ENCODE measurements at places on chromosomes 1 and 21. TPM values are rescaled to one million over a fixed set of nuclear protein-coding genes. Genes with fewer than 3 reads are reported as not detected.

DNA sequence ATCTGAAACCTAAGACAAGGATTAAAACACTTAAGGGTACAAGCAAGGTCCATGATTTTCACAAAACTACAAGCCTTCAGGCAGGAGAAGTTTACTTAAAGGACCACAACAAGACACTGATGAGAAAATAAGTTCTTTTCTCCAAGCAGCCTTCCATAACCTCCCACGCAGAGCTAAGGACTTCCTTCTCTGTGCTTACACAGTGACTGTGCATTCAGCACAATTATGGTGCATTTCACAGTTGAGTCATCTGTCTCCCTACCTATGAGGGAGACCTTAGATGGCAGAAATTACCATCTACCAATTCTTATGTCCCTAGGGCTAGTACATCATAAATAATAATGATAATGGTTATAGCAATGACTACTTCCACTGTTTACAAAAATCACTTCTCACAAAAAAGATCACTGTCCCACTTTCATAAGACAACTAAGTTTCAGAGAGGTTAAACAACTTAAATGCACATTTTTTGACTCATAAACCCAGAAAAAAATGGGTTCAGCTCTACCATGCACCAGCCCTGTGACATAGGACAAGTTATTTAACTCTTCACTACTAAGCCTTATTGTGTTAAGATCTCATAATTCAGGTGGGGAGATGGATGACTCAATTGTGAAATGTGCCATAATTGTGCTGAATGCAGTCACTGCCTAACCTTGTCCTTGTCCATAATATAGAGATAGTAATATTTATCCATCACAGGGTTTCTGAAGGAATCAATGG, 45.3 kb downstream of the TARBP1 start:
- H3K4me1 ChIP-seq: no peaks in the 10 kb centered on the region
- peaks cover 56% of the 10 kb centered on the region for H3K36me3 ChIP-seq
- H3K27me3 ChIP-seq: no peaks in the 10 kb centered on the region
- no peak overlapping the region for H3K4me3 ChIP-seq
- H3K27ac ChIP-seq: no peak overlapping the region
- DNase-seq: no peak

DNA sequence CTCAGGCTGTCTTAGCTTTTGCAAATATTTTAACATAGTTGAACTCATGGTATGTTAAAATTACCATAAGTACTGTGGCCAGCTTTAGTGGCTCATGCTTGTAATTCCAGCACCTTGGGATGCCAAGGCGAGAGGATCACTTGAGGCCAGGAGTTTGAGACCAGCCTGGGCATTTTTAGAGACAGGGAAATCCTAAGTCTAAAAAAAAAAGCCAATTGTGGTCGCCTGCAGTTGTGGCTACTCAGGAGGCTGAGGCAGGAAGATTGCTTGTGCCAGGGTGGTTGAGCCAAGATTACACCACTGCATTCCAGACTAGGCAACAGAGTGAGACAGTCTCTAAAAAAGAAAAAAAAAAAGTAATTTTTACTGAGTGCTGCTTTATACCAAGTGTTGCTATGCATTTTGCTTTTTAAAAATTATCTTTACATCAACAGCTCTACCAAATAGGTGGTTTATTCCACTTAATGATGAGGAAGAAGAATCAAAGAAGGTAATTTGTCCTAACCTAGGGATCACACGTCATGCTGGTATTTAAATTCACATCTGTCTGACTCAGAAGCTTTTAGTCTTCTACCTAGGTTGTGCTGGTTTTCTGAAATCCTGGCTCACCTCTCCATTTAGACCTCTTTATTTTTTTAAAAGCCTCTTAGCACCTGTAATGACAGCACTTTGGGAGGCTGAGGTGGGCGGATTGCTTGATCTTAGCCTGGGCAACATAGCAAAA, 16.8 kb downstream of the PPP1R12B start:
- H3K27ac ChIP-seq: no peak overlapping the region
- H3K36me3 ChIP-seq: no peaks in the 10 kb centered on the region
- no peaks in the 10 kb centered on the region for H3K27me3 ChIP-seq
- no peak for DNase-seq
- H3K4me3 ChIP-seq: no peak overlapping the region

LCE2A gene
- total RNA-seq: not detected

- H3K36me3 ChIP-seq: no peaks in the 10 kb centered on the region
- no peak overlapping the region for H3K27ac ChIP-seq
- H3K27me3 ChIP-seq: peaks cover 29% of the 10 kb centered on the region
- no peaks in the 10 kb centered on the region for H3K4me1 ChIP-seq
- no peak for DNase-seq
Measured at GRCh38 chr1:219927298-219927955, 930 bp downstream of the SLC30A10 start.

GRCh38 chr1:246733704-246734103, 9.5 kb downstream of the SCCPDH start:
- no peak overlapping the region for H3K4me3 ChIP-seq
- H3K36me3 ChIP-seq: peaks cover 8% of the 10 kb centered on the region
- no peak overlapping the region for H3K27ac ChIP-seq
- H3K27me3 ChIP-seq: no peaks in the 10 kb centered on the region
- DNase-seq: no peak
- peaks cover 4% of the 10 kb centered on the region for H3K4me1 ChIP-seq

DNA sequence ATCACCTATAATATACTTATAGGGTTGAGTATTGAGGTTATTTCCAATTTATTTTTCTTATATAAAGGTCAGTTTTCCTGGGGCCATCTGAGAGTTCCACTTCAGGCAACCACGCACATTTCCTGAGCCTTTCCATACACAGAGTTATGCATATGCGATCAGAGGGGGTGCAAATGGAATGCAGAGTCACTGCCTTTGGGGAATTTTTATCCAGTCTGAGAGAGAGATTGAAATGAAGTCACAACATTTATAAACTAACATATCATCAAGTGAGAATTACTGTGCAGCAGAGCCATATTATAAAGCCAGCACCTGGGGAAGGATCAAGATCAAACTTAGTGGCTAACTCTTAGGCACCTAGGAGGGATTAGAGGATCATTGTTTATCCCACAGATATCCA, 299.9 kb upstream of the PLXNA2 start:
- no peak overlapping the region for H3K4me3 ChIP-seq
- no peaks in the 10 kb centered on the region for H3K4me1 ChIP-seq
- H3K36me3 ChIP-seq: no peaks in the 10 kb centered on the region
- no peaks in the 10 kb centered on the region for H3K27me3 ChIP-seq
- no peak for DNase-seq

- no peak overlapping the region for H3K27ac ChIP-seq
- H3K36me3 ChIP-seq: no peaks in the 10 kb centered on the region
- H3K27me3 ChIP-seq: no peaks in the 10 kb centered on the region
- DNase-seq: no peak
- no peak overlapping the region for H3K4me3 ChIP-seq
- no peaks in the 10 kb centered on the region for H3K4me1 ChIP-seq
Measured at GRCh38 chr21:36526104-36526503, 46.2 kb upstream of the CLDN14 start.

- H3K4me3 ChIP-seq: no peak overlapping the region
- H3K4me1 ChIP-seq: no peaks in the 10 kb centered on the region
- H3K27ac ChIP-seq: no peak overlapping the region
- H3K27me3 ChIP-seq: no peaks in the 10 kb centered on the region
Measured at GRCh38 chr1:198493329-198493728, 47.2 kb downstream of the ATP6V1G3 start.

CDCP2 gene
- total RNA-seq: 0.44 TPM

CD52 gene
- not detected for total RNA-seq

DNA sequence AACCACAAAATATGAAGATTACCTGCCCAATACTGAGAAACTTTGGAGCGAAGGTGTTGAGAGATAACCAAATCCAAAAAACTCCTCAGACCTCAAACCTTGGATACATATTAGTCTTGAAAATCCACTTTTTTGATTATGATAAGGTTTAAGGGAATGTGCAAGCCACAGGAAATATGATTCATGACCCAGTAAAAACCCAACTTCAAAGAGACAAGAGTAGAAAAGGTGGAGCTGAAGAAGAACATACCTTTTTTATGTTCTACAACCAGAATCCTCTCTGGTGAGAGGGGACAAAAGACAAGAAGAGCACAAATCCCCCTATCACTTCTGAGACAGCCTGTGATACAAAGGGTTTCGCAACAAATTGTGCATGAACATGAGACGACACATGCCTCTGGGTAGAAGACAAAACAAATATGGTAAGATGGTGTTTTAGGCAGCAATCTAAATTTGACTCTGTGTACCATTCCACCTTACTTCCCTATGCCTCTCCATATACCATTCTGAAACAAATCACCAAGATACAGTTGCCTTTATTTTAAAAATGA, 37.3 kb downstream of the COL24A1 start:
- no peak overlapping the region for H3K4me3 ChIP-seq
- H3K27me3 ChIP-seq: no peaks in the 10 kb centered on the region
- no peaks in the 10 kb centered on the region for H3K4me1 ChIP-seq
- no peaks in the 10 kb centered on the region for H3K36me3 ChIP-seq
- DNase-seq: no peak

DNA sequence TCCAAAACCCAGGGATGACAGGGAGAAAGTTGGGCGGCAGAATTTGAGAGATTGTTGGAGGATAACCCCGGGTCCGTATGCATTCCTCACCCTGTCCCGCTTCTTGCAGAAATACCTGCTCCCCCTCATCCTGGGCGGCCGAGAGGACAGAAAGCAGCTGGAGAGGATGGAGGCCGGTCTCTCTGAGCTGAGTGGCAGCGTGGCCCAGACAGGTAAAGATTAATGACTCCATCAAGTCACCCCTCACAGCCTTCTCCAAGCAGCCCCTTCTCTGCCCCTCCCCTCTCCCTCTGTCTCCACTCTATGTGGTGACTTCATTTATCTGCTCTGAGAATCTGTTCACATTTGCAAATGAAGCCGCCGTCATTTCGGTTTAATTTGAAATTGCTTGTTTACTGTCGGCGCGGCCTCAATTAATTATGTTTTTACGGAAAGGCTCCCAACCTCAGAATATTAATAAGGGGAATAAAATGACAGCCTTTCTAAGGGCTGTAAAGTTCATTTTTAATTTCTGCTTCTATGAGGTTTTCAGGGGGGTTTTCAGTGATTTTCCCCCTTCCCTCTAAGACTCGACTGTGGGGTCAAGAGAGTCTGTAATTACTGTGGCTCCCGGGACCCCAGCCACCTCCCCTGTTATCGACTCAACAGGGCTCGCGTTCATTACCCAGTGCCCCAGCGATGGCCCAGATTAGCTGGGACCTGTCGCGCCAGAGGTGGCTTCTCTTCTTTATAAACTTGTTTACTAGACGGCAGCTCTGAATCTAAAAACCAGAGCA, 148.3 kb downstream of the PEX14 start:
- H3K4me3 ChIP-seq: no peak overlapping the region
- no peaks in the 10 kb centered on the region for H3K27me3 ChIP-seq
- DNase-seq: no peak
- no peak overlapping the region for H3K27ac ChIP-seq
- peaks cover 68% of the 10 kb centered on the region for H3K36me3 ChIP-seq
- H3K4me1 ChIP-seq: no peaks in the 10 kb centered on the region

- peak; percentile 59 for DNase-seq
- no peaks in the 10 kb centered on the region for H3K27me3 ChIP-seq
- H3K4me1 ChIP-seq: no peaks in the 10 kb centered on the region
- no peak overlapping the region for H3K4me3 ChIP-seq
Measured at GRCh38 chr1:183180218-183180617, 5.8 kb upstream of the LAMC2 start.

PLXNA2 gene
- total RNA-seq: 22.3 TPM

IGSF3 gene
- total RNA-seq: 2.8 TPM

DNA sequence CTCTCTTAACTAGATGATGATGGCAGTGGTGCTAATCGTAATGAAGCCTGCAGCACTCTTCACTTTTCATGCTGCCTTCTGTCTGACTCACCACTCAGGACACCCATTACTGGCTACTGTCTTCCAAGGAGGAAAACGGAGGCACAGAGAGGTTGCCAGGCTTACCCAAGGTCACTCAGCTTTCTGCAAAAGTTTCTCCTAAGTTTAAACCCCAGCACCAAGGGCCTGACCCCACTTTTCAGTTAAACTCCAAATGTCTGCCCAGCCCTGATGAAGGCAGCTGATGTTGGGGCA, 78.1 kb upstream of the RUNX3 start:
- H3K27me3 ChIP-seq: no peaks in the 10 kb centered on the region
- no peak for DNase-seq
- H3K4me1 ChIP-seq: no peaks in the 10 kb centered on the region
- no peak overlapping the region for H3K4me3 ChIP-seq
- H3K27ac ChIP-seq: no peak overlapping the region

- DNase-seq: no peak
- no peak overlapping the region for H3K4me3 ChIP-seq
- no peaks in the 10 kb centered on the region for H3K27me3 ChIP-seq
- no peaks in the 10 kb centered on the region for H3K36me3 ChIP-seq
Measured at GRCh38 chr1:181353526-181353925, 129.8 kb upstream of the CACNA1E start.

- DNase-seq: no peak
- no peaks in the 10 kb centered on the region for H3K36me3 ChIP-seq
- H3K27ac ChIP-seq: no peak overlapping the region
- H3K4me3 ChIP-seq: no peak overlapping the region
- H3K4me1 ChIP-seq: no peaks in the 10 kb centered on the region
- H3K27me3 ChIP-seq: no peaks in the 10 kb centered on the region
Measured at GRCh38 chr21:46314441-46315020, 9.1 kb downstream of the C21orf58 start.

DNA sequence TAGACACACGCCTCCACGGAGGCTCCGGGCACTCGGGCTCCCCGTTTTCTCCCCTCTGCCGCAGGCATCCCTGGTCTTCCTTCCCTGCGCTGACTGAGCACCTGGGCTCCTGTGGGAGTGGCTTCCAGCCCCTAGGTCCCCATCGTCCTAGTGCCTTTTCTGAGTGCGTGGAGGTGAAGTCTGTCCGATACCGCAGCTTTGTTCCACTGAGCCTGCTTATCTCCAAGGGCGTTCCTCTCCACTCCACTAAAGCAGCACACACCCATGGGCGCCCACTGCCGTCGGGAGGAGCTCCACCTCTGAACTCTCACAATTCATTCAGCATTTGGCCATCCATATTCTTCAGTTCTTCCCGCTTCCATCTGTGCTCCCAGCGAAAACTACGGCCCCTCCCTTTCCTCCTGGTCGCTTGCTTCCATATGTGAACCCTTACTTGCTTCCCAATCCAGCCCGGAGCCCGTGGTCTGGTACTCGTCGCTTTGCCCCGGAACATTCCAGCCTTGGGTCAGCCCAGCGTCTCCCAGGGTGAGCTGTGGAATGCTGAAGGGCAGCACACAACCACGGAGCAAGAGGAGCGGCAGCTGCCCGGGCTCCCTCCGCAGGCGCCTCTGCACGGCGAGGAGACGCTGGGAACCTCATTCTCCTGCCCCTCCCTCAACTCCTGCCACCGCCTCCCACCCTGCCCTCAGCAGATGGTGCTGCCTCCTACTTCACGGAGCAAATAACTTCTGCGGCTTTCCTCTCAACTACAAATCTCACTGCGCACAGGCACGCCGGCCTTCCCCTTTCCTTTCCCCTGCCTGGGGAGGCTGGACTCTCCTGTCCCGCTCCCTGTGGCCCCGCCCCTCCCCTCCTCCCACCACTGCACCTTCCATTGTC, 27.5 kb downstream of the ATP8B2 start:
- peak overlapping the region; percentile 43 for H3K27ac ChIP-seq
- peak overlapping the region; percentile 27 for H3K4me3 ChIP-seq
- peaks cover 3% of the 10 kb centered on the region for H3K36me3 ChIP-seq
- no peak for DNase-seq

Data from tibial nerve (tissue), 4 donors.